Sigmoid colon (tissue), 7 donors: ENCODE measurements at places on chromosomes 2 and 18. TPM values are rescaled to one million over a fixed set of nuclear protein-coding genes. Genes with fewer than 3 reads are reported as not detected.

Gene NLRC4
- total RNA-seq = 1.1 TPM

Gene MGAT4A
- 9.5 TPM for total RNA-seq

Gene UGT1A4
- not detected for total RNA-seq

- no peaks in the 10 kb centered on the region for H3K27me3 ChIP-seq
- no peak for DNase-seq
- H3K27ac ChIP-seq = no peak overlapping the region
- H3K4me3 ChIP-seq = no peak overlapping the region
- H3K4me1 ChIP-seq = no peaks in the 10 kb centered on the region
Measured at GRCh38 chr2:19320813-19321212, 37.6 kb downstream of the OSR1 start.

DNA sequence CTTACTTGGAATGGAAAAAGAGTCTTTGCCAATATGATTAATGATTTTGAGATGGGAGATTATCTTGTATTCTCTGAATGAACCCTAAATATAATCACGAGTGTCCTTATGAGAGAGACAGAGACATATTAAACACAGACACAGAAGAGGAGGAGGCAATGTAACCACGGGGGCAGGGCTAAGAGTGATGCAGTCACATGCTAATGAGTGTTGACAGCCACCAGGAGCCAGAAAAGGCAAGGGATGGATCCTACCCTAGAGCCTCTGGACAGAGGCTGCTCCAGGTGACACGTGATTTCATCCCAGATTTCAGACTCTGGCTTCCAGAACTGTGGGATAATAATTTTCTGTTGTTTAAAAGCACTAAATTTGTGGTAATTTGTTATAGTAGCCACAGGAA is 679.6 kb downstream of the MBD2 start:
- H3K36me3 ChIP-seq = no peaks in the 10 kb centered on the region
- H3K27ac ChIP-seq = no peak overlapping the region
- H3K4me3 ChIP-seq = no peak overlapping the region
- H3K4me1 ChIP-seq = no peaks in the 10 kb centered on the region

- H3K4me3 ChIP-seq = no peak overlapping the region
- H3K4me1 ChIP-seq = no peaks in the 10 kb centered on the region
- H3K36me3 ChIP-seq = no peaks in the 10 kb centered on the region
- DNase-seq = no peak
- no peaks in the 10 kb centered on the region for H3K27me3 ChIP-seq
Measured at GRCh38 chr18:78583739-78584458, 395.7 kb upstream of the SALL3 start.

GRCh38 chr2:46650556-46651001 is 171.2 kb downstream of the TMEM247 start:
- DNase-seq = peak; percentile 81
- H3K4me1 ChIP-seq = peaks cover 14% of the 10 kb centered on the region
- H3K36me3 ChIP-seq = no peaks in the 10 kb centered on the region
- H3K27me3 ChIP-seq = no peaks in the 10 kb centered on the region
- no peak overlapping the region for H3K4me3 ChIP-seq

- H3K36me3 ChIP-seq = no peaks in the 10 kb centered on the region
- no peaks in the 10 kb centered on the region for H3K4me1 ChIP-seq
- no peaks in the 10 kb centered on the region for H3K27me3 ChIP-seq
- no peak overlapping the region for H3K4me3 ChIP-seq
Measured at GRCh38 chr2:98093611-98094010, 6.6 kb downstream of the VWA3B start.

- no peak for DNase-seq
- no peaks in the 10 kb centered on the region for H3K36me3 ChIP-seq
- no peaks in the 10 kb centered on the region for H3K27me3 ChIP-seq
- no peak overlapping the region for H3K27ac ChIP-seq
- H3K4me3 ChIP-seq = no peak overlapping the region
- no peaks in the 10 kb centered on the region for H3K4me1 ChIP-seq
Measured at GRCh38 chr18:46528037-46528436, 129.0 kb downstream of the LOXHD1 start.

DNA sequence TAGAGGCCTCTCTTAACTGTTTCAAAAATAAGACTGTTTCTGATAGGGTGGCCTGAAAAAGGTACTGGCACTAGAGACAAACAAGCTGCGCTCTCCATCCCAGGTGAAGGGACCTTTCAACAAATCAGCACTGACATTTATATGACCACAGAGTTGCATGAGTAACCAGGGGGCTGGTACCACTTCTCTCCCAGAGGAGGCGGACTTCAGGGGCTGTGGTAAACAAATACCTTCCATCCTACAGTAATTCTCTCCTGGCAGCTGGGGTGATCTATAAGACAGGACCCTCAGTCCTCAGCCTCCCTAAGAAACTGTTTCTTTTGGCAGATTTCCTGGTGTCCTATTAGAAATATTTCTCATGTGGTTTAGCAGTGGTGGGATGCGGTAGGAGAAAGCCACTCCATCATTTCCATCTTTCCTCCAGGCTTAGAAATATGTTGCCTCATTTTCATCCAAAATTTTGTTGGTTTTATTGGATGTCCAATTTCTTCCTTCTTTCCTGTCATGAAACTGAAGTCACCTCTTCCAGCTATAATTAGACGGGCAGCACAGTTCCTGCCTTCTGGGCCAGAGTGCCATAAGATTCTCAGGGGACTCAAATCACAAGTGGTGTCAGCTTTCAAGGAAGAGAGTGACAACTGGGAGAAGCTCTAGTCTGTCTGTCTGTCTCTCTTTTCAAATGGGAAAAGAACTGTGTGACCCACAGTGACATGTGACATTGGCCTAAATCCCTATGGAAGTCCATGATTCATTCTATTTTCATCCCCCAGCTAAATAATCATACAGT is 96.4 kb downstream of the CYRIA start:
- H3K36me3 ChIP-seq = peaks cover 6% of the 10 kb centered on the region
- no peak overlapping the region for H3K27ac ChIP-seq
- no peak overlapping the region for H3K4me3 ChIP-seq
- no peak for DNase-seq

- H3K27ac ChIP-seq = no peak overlapping the region
- no peak for DNase-seq
- H3K4me3 ChIP-seq = no peak overlapping the region
- peaks cover 13% of the 10 kb centered on the region for H3K4me1 ChIP-seq
- no peaks in the 10 kb centered on the region for H3K36me3 ChIP-seq
Measured at GRCh38 chr2:120887320-120887697, 151.6 kb downstream of the GLI2 start.
